ENCODE measurements at places on chromosomes 1 and 21.

GRCh38 chr1:151893176-151893924, 16.0 kb downstream of the THEM4 start:
- no peak for ATAC-seq

DNA sequence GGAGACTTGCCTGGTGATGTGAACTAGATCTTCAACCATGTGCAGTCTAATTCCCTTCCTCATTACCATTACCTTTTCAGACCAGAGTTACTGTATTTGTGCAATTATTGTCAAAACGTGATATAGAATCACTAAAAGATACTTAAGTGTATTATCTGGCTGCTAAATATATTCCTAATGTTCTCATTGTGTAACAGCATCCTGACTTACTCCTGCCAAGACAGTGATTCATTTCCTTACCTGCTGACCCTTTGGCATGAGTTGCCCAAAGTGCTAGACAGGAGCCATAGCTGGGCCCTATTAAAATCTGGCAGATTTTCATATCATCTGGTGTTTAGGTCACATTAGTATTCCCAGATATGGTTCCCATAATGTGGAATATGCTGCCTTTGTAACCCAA, 598.3 kb upstream of the CAMK1G start:
- no peak for ATAC-seq

DNA sequence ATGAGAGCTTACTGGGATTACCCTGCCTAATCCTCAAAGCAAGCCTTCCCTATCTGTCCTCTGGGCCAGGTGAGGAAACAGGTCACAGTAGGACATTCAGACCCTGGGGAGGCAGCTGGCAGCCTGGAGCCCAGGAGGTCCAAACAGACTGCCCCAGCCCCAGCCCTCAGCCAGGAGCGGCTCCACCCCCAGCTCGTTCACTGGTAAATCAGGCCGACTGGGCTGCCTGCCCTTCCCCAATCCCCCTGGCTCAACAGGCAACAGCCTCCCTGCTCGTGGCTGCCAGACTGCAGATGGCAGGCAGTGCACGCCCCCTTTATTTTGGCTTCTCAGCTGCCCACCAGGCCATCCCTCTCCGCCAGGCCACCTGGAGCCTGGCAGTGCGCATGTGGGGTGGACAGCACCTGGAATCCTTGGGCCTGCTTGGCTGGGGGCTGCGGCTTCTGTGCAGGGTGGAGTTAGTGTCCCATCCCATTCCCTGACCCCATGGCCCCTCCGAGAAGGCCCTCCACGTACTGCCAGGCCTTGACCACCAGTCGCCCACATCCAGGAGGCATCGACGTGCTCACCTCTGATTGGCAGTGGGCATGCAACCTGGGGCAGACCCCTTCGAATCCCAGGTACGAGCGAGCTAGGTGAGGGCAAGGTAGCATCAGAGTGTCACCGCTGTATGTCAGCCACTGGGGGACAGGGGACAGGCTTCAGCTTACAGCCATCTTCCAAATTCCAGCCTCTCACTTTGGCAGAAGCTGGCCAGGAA, 11.2 kb upstream of the ZNF670 start:
- no peak for ATAC-seq

DNA sequence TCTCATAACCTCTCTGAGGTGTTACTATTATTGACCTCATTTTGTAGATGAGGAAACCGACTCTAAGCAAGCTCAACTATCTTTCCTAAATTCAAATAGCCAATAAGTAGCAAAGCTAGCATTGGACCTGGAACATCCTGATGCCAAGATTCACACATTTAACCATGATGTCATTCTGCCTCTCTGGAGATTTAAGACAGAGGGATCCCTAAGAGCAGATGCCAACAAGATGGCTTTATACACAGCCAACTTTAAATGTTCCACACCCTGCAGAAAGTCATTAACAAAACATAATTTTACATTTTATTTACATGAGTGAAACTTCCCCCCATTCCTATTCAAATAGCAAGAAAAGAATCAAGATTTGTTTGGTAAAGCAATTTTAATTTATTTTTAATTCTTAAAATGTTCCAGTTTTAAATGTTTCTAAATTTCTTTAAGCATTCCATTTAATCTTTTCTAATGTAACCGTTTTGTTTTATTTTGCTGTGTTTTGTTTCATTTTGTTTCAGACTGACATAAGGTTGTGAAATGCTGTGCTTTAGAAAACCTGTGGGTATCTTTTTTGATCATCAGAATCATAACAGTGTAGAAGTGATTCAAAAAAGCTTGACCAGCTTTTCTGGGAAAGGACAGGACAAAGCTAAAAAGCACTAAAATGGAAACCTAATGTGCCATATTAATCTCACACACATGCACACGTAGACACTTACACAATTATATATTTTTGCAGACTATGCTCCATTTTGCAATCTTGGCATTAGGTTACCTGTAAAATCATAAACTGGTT, 7.6 kb upstream of the VAV3 start:
- no peak for ATAC-seq

DNA sequence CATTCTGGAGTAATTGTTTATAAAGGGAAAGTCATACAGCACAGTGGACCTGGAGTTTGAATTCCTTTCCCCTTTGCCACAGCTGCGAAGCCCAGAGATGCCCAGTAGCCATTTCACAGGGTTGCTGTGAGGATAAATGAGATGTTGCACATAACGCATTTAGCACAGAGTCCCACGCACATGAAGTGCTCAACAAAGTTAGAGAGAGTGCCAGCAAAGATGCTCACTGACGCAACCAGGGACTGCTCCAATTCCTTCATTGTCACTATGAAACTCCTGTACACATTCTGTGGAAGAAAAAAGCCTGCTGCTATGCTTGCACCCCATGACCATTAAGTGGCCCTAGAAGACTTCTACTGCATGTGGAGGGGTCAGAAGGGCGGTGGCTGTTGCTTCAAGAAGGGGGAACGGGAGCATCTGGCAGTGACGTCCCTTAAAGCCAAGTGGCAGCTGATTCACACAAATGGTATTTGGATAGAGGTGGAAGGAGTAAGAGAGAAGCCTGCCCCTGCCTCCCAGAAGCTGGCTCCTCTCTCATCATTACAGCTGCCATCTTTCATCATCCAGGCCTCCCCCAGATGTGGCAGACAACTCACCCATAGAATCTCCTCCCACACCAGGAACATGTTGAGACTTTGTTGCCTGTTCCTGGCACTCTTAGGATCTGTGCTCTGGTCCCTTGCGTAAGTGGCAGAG, 26.5 kb upstream of the VAV3 start:
- no peak for ATAC-seq

GRCh38 chr1:55813618-55814017, 598.5 kb upstream of the USP24 start:
- ATAC-seq = no peak

DNA sequence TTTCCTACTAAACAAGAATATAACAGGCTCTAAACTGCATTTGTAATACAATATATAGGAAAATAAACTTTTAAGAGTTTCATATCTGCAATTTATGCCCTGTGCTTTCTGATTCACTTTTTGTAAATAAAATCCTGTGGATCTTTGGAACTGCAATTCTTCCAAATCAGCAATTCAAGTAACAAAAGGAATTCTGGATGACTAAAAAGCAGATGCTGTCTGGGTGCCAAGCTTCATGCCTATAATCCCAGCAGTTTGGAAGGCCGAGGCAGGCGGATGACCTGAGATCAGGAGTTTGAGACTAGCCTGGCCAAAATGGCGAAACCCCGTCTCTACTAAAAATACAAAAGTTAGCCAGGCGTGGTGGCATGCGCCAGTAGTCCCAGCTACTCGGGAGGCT, 6.3 kb downstream of the NME7 start:
- ATAC-seq = no peak

DNA sequence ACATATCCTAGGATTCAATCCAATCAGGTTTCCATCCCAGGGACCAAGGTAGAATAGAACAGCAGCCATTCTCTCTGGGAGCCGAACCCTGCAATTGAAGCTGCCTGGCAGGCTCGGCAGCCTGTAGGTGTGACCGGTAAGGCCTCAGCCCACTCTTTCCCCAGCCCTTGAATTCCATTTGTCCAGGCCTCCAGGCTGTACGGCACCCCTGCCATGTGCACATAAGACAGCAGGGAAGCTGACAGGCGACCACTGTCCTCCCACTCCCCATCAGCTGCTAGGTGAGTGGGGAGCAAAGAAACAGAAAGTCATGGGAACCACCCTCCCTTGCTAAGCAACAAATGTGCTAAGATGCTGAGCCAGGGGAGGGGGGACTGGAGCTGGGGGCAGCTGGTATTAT, 23.0 kb downstream of the OPTC start:
- no peak for ATAC-seq

- ATAC-seq = no peak
Observed at GRCh38 chr1:18285538-18285924, 177.9 kb downstream of the IGSF21 start.

DNA sequence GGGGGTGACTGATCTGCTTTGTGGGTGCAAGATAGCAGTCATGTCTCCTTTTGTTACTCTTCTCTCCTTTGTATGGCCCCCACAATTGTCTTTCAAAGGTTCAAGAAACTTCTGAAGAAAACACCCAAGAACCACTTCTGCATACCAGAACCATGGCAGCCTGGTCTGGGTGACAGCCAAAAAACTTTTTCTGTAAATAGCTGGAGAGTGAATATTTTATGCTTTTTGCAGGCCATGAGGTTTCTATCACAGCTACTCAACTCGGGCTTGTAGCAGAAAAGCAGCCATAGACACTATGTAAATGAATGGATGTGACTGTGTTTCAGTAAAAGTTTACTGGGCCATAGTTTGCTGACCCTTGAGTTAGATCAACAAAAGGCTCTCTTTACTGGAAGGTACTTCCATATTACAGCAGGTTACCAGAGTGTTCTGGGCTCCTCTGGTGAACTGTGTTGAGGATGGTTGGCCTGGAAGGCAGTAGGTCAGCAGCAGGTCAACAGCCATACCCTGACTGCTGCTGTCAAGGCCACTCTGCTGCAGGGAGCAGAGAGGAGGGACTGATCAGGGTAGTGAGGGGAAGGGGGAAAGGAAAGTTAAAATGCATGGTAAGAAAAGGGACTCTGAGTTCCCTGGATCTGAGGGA, 116.4 kb downstream of the GDAP2 start:
- no peak for ATAC-seq

DNA sequence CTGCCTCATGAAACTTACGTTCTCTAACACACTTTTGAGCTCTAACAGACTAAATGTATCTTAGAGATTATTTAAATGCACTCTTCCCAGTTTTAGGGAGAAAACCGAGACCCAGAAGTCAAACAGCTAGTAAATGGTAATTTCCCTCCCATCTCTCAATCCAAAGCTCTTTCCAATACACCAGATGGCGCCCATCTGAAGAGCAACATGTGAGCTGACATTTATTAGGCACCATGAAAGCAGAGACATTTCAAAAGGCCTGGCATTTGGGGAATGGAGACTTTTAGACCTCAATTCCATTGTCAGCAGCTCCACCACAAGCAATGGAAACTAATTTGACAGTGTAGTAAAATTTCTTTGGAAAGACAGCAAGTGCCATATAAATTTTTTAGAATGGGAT, 191.4 kb downstream of the DAB1 start:
- no peak for ATAC-seq

- no peak for ATAC-seq
Observed at GRCh38 chr21:23021481-23021880, 2023.3 kb downstream of the NCAM2 start.

GRCh38 chr1:107776900-107777663, 187.9 kb downstream of the VAV3 start:
- peak; percentile 18 for ATAC-seq

DNA sequence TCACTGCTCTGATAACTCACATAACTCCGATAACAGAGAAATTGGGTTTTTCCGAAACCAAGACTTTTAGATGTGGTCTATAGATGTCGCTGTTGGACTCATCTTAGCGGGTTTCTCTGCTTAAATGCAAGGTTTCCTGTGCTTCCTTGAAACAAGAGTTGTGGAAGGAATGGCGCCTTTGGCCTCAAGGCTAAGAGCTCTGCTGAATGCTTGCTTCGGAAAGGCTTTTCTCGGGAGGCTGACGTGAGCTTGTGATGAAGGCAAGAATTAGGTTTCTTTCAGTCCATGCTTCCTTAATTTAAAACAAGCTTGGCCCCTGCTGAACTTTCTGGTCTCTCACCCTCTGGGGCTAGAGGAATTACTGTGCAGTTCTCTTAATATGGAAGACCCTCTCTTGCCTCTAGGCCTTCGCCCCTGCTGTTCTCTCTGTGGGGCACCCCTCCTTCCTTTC, 113.5 kb downstream of the MAP3K21 start:
- peak; percentile 71 for ATAC-seq
